Activated CD4-positive, alpha-beta T cell treated with anti-CD3 and anti-CD28 coated beads, Interleukin-2, amount 10 ng/mL, durations not matched to agents 24 days and 14 days (primary cell): ENCODE measurements at places on chromosomes 5 and 9. TPM values are rescaled to one million over a fixed set of nuclear protein-coding genes. Genes with fewer than 3 reads are reported as not detected.

DNA sequence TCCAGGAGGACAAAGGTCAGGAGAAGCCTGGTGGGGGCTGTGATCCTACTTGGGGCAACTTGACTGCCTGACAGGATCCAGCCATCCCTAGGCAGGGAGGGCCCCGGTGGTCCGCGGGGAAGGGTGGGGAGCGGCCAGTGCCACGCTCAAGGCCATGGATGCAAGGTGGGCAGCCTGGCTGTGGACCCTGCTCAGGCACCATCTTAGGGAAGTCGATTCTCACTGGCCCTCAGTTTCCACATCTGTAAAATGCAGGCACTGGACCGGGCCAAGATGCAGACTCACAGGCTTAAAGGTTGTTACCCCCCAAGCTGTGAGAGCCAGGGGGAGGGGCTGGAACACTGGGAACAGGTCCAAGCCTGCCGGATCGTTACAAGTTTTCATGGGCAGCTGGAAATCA is 8.7 kb upstream of the DOLPP1 start:
- H3K27ac ChIP-seq: no peak overlapping the region
- peaks cover 21% of the 10 kb centered on the region for H3K4me1 ChIP-seq
- DNase-seq: no peak
- H3K36me3 ChIP-seq: no peaks in the 10 kb centered on the region

DNA sequence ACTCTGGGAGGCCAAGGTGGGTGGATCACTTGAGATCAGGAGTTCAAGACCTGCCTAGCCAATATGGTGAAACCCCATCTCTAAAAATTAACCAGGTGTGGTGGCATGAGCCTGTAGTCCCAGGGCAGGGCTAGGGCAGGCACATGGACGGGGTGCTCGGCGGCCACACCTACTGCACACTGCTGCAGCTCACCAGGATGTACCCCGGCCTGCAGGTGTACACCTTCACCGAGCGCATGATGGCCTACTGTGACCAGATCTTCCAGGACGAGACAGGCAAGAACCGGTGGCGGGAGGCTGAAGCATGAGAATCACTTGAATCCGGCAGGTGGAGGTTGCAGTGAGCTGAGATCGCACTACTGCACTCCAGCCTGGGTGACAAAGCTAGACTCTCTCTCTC is 3.2 kb downstream of the ST6GALNAC4 start:
- no peak for DNase-seq
- H3K36me3 ChIP-seq: peaks cover 25% of the 10 kb centered on the region
- no peaks in the 10 kb centered on the region for H3K27me3 ChIP-seq
- H3K4me1 ChIP-seq: peaks cover 45% of the 10 kb centered on the region
- H3K27ac ChIP-seq: peak overlapping the region; percentile 11

- H3K4me3 ChIP-seq: no peak overlapping the region
- peaks cover 1% of the 10 kb centered on the region for H3K27me3 ChIP-seq
- H3K36me3 ChIP-seq: no peaks in the 10 kb centered on the region
- DNase-seq: no peak
Observed at GRCh38 chr9:138046641-138047301, 169.2 kb downstream of the CACNA1B start.

DNA sequence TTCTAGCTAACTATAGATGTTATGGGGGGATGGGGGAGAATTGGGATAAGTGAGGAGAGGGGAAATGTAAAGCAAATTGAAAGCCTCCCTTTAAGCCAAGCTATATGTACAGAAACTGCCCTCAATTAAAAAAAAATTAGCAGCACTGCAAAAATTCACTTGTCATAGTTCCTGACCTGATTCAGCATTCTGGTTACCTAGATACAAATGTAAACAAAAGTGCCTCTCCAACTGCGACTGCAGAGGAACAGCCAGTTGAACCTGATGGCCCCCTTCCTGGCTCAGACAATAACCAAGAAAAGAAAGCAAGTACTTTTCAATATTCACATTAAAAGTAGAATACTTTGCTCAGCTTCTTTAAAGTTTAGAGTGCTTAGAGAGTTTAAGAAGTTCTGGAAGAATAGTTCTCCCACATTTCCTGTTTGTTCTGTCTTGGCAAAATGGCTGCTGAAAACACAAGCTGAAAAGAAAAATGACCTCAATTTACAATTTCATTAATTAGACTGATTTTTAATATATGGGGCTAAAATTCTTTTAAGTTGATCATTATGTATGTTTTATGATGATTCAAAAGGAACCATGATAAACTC is 1.5 kb downstream of the FAM81B start:
- no peak overlapping the region for H3K27ac ChIP-seq
- H3K4me1 ChIP-seq: no peaks in the 10 kb centered on the region
- DNase-seq: no peak
- no peak overlapping the region for H3K4me3 ChIP-seq
- H3K27me3 ChIP-seq: peaks cover 6% of the 10 kb centered on the region

ITGA2 gene
- total RNA-seq: 3.5 and 3.9 TPM in 2 replicates
